ENCODE measurements at places on chromosomes 7 and 10.

- DNase-seq: no peak
Observed at GRCh38 chr10:15169555-15170401, 1.3 kb upstream of the NMT2 start.

- no peak for DNase-seq
Observed at GRCh38 chr7:17016402-17017010, 134.7 kb upstream of the AGR3 start.

DNA sequence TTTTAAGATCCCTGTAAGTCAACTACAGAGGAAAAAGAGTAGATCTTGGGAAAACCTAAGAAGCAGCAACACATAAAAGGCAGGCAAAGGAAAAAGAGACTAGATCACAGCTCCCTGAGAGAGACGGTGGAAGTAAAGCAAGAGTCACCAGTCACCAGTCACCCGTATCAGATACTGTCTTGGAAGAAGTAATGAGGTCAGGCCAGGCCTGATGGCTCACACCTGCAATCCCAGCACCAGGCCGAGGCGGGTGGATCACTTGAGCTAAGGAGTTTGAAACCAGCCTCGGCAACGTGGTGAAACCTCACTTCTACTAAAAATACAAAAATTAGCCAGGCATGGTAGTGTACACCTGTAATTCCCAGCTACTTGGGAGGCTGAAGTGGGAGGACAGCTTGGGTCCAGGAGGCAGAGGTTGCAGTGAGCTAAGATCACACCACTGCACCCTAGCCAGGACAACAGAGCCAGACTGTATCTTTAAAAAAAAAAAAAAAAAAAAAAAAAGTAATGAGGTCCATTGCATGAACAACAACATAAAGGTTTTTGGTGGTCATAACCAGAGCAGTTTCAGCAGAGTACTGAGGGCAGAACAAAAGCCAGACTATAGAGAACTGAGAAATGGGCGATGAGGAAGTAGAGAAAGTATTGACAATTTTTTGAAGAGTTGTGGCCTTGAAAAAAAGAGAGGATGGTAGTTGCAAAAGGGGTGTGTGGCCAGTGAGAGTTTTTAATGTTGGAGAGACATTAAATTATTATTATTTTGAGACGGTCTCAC is 16.9 kb downstream of the ZNF713 start:
- DNase-seq: no peak

GRCh38 chr10:86350897-86351296 is 15.7 kb downstream of the GRID1 start:
- no peak for DNase-seq

DNA sequence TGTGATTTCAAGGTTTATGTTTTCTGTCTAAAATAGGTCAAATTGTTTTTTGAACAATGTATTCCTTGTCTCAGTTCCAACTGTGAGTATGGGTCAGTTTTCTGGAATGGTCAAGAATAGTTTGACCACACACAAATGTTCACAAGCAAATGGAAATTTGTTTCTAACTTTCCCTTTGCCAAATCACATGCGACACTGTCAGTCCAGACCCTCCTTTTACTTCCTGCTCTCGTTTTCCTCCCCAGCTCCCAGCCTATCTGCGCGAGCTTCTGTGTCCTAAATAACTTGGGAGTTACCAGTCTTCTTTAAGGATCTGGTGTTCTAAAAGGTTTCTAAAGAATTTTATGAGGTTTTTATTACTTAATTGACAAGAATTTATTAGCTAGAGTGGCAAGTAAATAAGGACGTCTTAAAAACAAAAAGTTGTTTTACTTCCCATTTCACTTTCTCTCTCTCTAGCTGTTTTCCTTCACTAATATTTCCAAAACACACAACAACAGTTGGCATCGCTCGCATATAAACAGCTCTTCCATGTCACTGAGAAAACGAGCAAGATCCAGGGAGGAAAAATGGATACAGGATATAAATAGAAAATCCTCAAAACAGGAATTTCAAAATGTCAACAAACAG is 266.1 kb upstream of the KLF6 start:
- DNase-seq: no peak

GRCh38 chr10:49090189-49090575 is 25.1 kb downstream of the VSTM4 start:
- no peak for DNase-seq

DNA sequence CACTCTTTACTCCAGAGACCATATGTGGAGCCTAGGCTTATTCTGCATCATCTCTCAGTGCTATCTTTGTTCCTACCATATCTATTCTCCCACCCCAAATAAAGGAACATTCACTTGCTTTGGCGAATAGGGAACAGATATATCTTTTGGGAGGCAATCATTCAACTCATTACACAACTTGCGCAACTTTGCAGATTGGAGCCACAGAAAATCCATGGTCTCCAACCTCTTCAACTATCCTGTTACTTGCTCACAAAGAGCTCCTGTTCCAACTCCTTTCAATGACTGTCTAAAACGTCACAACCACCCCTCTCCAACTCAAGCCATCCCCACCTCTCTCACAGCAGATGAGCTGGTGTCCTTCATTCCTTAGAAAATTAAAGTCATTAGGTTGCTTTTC is 203.7 kb downstream of the POU6F2 start:
- DNase-seq: no peak

- DNase-seq: no peak
Observed at GRCh38 chr10:22244001-22244400, 26.2 kb upstream of the EBLN1 start.

GRCh38 chr7:45035371-45035770 is 35.4 kb downstream of the CCM2 start:
- DNase-seq: no peak

- DNase-seq: no peak
Observed at GRCh38 chr10:22250897-22251660, 33.3 kb upstream of the EBLN1 start.

DNA sequence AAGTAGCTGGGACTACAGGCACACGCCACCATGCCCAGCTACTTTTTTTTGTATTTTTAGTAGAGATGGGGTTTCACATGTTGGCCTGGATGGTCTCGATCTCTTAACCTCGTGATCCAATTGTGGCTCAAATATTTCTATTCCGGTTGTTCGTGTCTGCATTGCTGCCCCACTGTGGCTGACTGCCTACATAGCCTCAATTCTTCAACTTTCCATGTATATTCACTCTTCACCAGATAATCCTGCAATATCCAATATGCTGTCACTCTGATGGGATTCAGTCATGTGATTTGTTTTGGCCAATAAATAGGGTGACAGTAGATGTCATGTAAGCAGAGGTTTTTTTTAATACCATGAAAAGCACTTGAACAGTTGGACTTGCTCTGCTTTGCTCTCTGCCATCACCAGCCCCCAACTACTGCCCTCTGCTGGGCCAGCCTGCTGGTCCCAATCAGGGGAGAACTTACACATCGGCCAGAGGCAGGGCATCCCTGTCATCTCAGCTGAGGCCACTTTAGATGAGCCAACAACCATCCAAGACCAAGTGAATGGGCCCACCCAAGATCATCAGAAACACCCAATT is 56.7 kb downstream of the NSUN6 start:
- no peak for DNase-seq

DNA sequence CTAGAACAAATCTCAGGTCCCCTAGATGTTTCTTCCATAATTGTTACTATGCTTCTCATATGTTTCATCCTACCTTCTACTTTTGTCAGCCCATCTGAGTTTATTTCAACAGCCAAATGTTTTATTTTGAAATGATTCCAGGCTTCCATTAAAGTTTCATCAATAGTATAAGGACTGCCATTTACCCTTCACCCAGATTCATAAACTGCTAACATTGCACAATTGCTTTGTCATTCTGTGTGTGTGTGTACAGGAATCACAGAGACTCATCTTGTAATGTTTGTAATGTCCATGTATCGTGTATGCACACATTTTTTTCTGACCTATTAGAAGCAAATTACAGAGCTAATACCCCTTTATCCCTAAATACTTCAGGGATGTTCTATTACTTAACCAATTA is 25.5 kb downstream of the MMRN2 start:
- no peak for DNase-seq

DNA sequence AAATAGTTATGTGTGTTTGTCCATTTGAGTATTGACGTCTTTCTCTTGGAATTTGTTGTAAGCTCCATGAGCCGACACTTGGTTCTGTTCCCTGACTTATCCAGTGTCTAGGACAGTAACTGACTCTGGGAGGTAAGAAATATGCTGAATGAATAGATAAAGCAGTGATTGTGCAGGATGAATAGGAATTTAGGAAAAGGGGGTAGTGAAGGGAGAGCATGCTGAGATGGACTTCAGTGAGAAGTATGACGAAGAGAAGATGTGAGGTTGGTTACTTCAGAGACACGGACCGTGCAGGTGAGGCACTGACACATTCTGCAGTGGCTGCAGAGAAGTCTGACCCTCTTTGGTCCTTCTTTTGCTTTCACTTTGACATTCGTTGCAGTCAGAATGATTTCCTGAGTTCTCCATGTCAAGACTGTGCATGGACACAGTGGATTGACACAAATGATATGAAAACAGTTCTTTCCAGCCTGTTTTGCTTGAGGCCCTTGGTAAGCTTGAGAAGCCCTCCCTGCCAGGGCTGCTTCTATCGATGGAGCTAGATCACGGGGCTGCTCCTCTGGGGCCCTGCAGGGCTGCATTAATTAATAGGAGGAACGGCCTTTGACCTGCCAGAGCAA is 261.5 kb upstream of the SORCS1 start:
- no peak for DNase-seq

- no peak for DNase-seq
Observed at GRCh38 chr10:91745090-91745831, 53.0 kb upstream of the TNKS2 start.

- DNase-seq: no peak
Observed at GRCh38 chr7:70545214-70545613, 586.7 kb upstream of the GALNT17 start.

- DNase-seq: no peak
Observed at GRCh38 chr10:124632064-124632531, 112.1 kb downstream of the FAM53B start.

- no peak for DNase-seq
Observed at GRCh38 chr10:131212763-131213325, 98.7 kb downstream of the TCERG1L start.

DNA sequence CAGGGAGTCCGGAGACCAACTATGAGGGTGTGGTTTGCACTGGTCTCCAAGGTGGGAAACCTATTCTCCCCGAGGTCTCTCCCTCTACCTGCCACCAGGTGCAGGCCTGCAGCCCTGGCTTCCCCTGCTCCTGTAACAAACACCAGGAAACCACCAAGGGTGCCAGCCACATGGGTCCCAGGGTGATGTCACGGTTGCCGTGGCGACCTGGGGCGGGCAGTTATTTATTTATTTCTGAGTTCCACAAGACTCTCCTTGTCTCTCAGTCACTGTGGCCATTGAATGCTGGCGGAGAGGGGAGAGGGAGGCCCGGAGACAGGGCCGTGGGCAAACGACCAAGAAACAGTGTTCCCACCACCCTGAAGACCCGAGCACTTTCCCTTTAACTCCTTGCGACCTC is 27.0 kb downstream of the MMD2 start:
- peak; percentile 76 for DNase-seq

DNA sequence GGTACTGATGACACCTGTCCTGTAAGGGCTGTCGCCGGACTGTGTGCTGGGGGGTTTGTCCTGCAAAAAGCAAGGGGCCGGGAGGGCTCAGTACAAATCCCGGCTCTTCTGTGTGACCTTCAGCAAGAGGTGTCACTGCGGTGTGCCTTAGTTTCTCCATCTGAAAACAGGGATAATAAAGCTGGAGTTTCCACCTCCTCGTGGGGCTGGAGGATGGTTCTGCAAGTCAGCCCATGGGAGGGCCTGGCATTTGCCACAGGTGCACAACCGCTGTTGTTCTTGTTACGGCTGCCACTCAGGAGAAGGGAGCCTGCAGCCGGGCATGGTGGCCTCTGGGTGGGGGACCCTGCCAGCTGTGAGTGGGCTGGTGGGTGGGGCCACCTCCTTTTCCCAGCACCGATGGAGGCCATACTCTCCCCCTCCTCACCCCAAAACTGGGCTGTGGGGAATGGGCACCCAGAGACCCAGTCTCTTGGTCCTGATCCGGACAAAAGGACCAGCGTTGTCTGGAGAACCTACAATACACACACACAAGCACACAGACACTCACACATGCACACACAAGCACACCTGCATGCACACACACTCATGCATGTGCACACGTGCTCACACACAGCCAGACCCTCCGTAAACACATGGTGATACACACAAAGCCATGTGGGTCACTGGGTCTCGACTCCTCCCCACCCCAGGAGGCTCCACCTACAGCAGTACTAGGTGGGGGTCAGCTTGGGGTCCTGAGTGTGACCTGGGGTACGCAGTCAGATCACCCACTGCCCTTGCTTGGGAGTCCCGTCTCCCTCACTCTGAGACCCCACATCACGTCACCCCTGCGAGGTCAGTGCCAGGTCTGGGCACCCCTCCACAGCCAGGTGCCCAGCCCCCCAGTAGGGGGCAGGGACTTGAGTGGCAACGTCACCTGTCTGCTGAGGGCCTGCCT is 34.1 kb downstream of the ELFN1 start:
- DNase-seq: no peak

DNA sequence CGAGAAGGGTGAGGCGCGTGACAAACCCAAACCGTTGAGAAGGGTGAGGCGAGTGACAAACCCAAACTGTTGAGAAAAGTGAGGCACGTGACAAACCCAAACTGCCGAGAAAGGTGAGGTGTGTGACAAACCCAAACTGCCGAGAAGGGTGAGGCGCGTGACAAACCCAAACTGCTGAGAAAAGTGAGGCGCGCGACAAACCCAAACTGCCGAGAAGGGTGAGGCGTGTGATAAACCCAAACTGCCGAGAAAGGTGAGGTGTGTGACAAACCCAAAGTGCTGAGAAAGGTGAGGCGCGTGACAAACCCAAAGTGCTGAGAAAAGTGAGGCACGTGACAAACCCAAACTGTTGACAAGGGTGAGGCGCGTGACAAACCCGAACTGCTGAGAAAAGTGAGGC is 25.0 kb downstream of the ESYT2 start:
- DNase-seq: no peak

DNA sequence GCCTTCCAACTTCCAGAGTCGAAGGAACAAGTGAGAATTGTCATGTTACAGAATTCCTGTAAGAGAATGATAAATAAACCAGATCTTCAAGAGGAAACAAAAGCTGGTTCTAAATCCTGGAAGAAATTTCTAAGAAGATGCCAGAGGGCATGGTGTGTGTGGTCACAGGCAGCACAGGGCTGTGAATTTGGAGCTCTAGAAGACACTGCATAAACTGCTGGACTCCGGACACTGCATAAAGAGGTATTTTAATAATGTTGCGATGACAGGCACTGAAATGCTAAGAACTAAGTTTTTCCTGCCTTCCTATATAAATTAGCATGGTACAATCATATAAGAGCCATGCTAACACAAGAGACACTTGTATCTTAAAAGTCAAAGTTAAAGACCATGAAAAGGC is 86.0 kb downstream of the LARP4B start:
- no peak for DNase-seq

GRCh38 chr10:18607503-18608378 is 43.6 kb downstream of the NSUN6 start:
- DNase-seq: no peak

DNA sequence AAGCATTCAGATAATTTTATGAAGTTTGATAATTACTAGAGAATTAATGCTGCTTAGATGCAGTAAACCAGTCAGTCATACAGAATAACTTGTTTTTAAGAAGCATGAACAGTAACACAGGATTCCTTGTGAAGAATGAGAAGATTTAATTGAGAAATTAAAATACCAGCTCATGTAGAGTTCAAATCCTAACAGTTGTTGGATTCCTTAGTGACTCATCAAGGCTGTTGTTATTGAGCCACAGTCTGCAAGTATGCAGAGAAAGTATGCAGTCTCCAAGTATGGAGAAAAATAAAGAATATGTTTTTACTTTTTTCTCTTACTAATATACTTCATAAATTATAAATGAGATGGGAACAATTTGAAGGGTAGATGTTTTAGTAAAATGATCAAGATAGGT is 30.2 kb upstream of the CYP26C1 start:
- no peak for DNase-seq
